Fibroblast of skin of left biceps (primary cell): ENCODE measurements at places on chromosomes 6 and 20.

DNA sequence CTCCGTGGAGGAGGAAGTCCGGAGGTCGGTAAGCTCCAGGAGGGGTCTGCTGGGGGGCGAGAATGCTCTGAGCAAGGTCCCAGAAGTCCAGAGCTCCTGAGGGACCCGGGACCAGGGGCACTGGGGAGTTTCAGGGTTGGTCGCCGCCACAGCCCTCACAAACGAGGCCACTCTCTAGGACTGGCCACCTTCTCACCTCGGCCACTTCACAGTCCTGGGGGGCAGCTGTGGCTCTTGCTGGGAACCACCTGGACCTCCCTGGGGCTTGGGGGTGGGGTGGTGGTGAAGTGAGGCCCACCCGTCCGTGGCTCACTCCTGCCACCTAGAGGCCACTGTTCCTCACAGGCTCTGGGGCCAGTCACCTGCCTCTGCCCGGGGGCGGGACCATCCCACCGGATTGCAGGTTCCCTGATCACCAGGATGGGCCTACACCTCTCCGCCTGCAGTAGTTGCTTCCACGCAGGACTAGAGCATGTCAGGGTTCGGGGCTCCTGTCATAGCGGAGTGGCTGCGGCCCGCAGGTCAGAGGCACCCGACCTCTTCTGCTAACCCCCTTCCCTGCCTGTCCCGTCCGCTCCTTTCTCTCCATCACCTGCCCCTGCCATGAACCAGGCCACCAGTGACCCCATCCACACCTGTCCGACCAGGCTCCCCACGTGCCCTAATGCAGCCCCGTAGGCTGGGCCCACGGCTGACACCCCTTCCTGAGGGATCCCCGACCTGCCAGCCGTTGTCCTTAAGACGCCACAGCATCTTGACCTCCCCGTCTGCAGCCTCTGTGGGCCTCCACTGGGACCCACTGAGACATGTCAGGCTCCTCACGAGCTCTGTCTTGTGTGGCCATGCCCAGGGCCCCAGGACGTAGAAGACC, 5.1 kb upstream of the TCEA2 start:
- DNase-seq = no peak

GRCh38 chr20:56005389-56005715, at the start of gene CBLN4:
Gene CBLN4, minus strand, starts transcription at chr20:56005519. Its CDS starts 1,348 bp downstream, at chr20:56004171.
- no peak for DNase-seq

GRCh38 chr20:23099791-23100719, 13.9 kb upstream of the CD93 start:
- no peak for DNase-seq

DNA sequence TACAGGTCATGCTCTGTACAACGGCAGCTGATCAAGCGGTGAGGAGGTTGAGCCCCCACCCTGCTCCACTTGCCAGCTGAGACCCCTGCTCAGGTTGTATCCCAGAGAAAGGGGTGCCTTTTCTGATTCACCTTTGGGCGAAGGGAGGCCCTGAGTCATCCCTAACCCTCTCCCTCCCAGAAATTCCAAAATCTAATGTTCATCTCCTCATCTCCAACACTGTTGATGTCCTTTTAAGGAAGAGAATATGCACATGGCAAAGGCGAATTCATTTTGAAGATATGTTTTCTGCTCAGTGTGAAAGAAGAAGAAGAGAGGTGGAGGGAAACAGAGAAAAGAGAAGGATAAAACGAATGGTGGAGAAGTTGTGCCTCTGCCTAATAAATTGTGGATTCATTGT, 120.5 kb downstream of the SCML4 start:
- DNase-seq = no peak

DNA sequence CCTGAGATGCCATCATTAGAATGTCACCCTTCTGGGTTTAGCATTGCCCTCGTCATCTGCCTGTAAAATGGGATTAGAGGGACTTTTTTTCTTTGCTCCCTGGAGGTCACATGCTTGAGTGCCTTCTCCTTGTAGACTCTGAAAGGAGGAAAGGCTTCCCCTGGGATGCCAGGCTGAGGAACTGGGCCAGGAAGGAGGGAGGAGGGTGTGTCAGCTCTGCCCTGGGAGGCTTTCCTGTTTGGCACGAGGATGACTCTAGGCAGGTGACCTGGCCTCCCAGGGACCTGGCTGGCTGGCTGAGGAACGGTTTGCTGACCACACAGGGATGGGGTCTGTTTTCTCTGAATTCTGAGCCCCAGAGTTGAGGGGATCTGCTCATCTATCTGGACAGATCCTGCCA, 137.9 kb upstream of the RNF24 start:
- no peak for DNase-seq

GRCh38 chr6:84213217-84213616, 14.2 kb downstream of the CEP162 start:
- DNase-seq = no peak
